ENCODE measurements at places on chromosomes 6 and 20.

DNA sequence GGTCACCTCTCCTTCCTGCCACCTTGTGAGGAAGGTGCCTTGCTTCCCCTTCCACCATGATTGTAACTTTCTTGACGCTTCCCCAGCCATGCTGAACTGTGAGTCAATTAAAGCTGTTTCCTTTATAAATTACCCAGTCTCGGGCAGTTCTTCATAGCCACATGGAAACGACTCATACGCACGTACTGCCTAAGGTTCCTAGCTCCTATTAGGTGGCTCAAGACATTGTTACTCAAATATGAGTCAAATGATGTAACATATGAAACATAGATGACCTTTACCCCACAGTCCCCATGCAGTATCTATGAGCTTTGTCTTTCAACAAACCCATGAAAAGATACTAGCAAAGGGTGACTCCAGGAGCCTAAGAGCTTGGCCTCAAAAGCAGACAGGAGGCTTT is 98.3 kb downstream of the SIM1 start:
- DNase-seq, result peak; percentile 29

DNA sequence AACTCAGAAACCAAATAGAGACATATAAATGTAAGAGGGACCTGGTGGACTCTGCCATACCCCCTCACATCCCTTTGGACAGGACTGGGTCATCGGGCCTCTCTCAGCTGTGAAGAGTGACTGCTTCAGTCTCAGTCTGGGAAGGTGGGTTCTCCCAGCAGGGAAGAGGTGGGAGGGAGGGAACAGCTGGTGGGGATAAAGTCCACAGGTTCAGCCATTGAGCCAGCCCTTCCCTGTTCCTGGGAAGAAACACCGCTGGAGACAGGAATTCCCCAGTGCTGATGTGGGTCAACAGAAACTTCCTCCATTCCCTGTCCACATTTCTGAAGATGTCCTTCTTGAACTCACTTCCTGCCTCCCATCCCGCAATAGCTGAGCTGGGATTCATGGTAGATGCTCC is 209.2 kb upstream of the PMEPA1 start:
- DNase-seq, result no peak

GRCh38 chr6:36533321-36533720 is 14.0 kb downstream of the STK38 start:
- no peak for DNase-seq

- no peak for DNase-seq
These were observed 44.4 kb upstream of the SHLD1 start for GRCh38 chr20:5705827-5706226.

- DNase-seq, result peak; percentile 54
These were observed 3.6 kb downstream of the EPB41L2 start for GRCh38 chr6:131059486-131059885.

GRCh38 chr6:15403094-15403755 is 157.4 kb downstream of the JARID2 start:
- no peak for DNase-seq

- no peak for DNase-seq
These were observed 137.7 kb downstream of the BACH2 start for GRCh38 chr6:90158936-90159335.

DNA sequence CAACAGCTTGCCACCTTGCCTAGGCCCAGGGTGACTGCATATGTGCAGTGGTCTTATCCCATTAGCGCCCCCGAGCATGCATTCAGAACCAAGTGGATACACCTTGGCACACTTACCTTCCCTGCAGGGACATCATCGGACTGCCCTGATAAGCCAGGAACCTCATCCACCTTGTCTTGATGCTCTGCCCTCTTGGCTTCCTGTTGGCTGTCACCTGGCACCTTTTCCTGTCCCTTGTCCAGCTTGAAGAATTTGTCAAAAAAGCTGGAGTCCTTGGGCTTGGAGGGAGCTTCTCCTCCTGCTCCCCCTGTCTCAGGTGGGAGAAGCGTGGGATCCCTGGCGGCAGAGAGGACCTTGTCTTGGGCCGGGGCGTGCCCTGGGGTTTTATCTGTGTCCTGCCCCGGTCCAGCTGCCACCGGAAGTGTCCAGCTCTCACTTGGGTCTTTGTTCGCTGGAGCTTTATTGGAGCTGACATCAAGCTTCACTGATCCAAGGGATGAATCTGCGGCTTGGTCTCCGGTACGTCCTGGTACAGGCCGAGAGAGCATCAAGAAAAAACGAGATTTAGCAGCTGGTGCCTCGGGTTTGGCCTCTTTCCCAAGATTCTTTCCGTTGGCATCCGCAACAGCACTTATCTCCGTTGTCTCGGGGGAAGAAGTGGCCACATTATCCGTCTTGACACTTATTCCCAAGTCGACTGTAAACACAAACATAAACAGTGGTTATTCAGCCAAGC is 42.0 kb downstream of the BCAS1 start:
- DNase-seq, result no peak

- DNase-seq, result no peak
These were observed 150.1 kb downstream of the ELOVL4 start for GRCh38 chr6:79797163-79797764.

- no peak for DNase-seq
These were observed 32.4 kb downstream of the AAR2 start for GRCh38 chr20:36268440-36269342.

DNA sequence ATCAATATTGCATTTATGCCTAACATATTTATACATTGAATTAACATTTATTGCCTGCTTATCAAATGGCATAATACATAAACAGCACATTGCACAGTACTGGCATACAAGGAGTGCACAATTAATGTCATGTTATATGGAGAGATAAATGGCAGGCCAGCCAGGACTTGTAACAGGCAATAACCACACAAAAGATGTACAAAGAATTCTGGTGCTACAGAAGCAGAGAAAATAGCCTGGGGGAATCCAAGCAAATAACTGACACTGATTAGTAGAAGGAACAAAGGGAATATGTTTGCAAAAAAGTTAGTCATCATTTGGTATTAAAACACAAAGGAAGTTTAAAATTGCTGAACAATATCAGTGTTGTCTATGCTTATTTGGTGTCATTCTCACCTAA is 27.3 kb downstream of the COL21A1 start:
- DNase-seq, result no peak

DNA sequence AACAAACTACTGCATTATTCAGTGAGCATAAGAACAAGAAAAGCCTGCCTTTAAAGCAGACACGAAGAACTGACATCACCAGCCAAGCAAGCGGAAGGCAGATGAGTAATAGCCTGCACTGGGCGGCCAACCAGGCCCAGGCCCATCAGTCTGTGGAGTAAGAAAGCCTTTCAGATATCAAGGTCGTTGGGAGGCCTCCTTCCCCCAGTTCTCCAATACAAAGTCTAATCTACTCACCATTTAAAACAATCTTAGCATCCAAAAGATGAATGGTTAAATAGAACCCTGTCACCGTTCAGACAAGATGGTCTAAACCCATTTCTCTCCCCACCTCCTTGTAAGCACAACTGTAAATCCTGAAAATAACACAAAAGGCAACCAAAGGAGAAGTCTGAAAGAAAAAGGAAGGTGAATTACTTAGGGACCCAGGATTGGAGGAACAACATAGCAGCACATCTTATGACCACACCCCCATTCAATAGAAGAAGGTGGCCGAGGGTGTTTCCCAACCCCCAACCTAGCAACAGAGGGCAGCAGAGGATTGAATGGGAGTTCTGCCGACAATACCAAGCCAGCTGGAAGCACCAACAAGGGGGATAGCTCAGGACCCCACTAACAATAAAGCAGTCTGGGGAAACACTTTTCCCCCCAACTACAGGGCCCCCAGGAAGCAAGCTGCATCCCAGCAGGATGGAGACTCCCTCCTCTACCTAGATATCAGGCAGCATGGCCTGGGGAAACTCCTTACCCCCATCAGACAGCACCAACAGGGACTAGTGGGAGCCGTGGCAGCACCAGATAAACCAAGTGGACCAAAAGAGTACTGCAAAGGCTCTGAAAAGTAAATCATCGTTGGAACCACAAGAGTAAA is 67.9 kb downstream of the ZHX3 start:
- peak; percentile 92 for DNase-seq

GRCh38 chr20:22776369-22776768 is 192.0 kb upstream of the FOXA2 start:
- DNase-seq, result no peak

DNA sequence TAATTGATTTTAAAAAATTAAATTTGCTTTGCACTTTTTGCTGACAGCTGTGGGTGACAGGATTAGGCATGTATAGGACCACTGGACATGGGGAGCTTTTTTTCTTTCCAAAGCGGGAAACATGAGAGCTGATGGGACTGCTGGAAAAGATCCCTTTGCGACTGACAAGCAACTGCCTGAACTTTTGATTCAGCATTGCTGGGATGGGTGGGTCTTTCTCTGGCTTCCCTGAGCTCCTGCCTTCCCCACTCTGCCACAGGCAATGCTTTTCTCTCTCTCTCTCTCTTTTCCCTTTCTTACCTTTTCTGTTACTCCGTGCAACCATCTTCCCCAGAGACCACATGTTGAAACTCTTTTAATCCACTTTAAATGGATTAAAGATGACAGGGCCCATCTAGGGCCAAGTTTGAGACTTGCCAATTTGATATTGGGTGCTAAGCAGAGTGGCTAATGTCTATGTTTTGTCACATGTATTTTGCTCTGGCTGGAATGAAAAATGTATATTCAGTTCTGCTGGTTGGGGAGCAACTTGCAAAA is 33.5 kb upstream of the TPD52L1 start:
- DNase-seq, result no peak

DNA sequence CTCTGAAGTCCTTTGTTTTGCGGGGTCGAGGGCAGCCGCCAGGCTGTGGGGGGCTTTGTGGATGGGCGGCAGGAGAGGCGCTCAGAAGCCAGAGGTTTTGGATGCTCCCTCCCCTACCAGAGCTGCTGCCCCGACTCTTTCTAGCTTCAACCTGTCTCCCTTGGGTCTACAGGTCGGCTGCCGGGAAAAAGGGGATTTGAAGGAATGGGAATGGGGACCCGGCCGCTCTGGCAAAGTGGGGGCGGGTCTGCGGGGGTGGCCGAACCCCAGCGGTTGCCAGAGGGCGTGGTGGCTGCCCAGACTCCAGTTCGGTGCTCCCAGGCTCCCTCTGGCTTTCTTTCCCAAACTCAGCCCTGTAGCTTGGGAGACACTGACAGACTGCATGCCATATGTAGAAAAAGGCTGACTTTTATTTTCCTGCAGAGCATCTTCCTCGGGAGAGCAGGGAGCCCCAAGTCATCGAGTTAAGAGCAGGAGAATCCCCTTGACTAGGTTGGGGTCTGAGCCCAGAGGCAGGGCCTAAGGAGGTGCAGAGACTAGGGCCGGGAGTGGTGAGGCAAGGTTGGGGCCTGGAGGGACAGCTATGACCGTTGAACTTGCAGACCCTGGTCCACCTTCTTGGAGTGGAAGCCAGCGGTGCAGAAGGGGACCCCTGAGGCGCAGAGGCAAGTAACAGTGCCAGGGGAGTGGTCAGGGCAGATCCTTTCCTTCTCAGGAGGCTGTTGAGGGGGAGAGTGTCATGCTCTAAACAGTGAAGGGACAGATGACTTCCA is 1.4 kb upstream of the PPP1R18 start:
- DNase-seq, result no peak

DNA sequence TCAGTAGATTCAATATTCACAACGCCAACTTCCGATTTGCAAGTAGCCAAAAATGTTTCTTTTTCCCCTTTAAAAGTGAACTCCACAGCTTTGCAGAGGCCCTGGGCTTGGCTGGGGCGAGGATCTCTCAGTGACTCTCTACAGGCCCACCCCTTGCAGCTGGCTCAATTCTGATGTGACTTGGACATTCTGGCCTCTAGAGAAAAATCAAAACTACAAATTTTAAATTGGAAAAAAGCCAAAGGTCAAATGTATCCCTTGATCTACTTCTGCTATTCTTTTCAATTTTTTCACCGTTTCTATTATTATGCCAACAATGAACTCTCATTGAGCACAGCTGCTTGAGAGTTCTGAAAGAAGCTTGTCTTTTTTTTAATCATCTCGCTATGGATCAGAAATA is 245.9 kb upstream of the HS3ST5 start:
- no peak for DNase-seq

DNA sequence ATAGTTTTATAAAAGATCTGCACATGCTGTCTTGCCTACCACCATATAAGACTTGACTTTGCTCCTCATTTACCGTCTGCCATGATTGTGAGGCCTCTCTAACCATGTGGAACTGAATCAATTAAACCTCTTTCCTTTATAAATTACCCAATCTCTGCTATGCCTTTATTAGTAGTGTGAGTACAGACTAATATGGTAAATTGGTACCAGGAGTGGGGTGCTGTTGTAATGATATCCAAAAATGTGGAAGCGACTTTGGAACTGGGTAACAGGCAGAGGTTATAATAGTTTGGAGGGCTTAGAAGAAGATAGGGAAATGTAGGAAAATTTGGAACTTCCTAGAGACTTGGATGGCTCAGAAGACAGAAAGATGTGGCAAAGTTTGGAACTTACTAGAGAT is 64.2 kb upstream of the TFAP2D start:
- DNase-seq, result no peak

GRCh38 chr20:23874747-23875146 is 4.8 kb downstream of the CST5 start:
- DNase-seq, result no peak

DNA sequence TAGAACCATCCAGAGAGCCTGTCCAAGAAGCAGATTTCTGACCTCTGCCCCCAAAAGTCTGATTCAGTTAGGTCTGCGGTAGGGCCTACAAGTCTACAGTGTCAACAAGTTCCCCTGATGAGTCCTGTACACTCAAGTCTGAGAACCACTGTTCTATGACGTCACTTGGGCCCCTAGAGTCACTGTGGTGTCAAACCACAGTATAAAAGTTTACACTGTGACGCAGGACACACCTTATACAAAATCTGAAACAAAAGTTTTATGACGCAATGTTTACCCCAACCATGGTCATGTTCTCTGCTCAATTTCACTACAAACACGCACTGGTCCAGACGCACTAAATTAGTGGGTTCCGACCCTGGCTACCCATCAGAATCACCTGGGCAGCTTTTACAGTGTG is 17.9 kb downstream of the SLA2 start:
- peak; percentile 22 for DNase-seq

- peak; percentile 61 for DNase-seq
These were observed 6.9 kb upstream of the MANBAL start for GRCh38 chr20:37282556-37282955.

- DNase-seq, result no peak
These were observed 15.8 kb downstream of the AARS2 start for GRCh38 chr6:44297063-44298038.

DNA sequence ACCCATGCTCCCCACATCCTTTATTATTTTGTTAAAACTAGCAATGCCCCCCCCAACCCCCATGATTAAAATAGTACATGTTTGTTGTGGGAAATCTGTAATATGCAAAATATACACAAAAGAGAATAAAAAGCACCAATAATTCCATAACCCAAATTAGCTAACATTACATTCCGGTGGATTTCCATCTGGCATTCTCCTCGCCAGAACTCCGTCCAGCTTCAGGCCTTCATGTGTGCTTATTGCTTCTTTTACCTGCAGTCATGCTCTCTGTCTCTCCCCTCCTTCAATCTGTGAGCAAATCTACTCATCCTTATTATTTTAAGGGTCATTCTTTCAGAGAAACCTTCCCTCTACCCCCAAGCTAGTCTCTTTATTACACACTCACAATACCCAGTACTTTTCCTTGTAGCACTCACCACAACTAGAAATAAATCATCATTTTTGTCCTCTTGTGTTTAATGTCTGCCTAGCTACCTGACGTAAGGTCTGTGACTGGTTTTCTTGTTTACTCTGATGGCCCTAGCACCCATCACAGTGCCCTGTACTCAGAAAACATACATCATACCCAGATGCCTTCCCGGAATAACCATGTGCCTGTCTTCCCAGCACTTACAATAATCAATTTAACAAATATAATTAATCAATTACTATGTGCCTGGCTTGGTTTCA is 25.6 kb upstream of the IER3 start:
- DNase-seq, result no peak

Data from brain microvascular endothelial cell (primary cell).